ENCODE measurements at places on chromosomes 13 and 19.

DNA sequence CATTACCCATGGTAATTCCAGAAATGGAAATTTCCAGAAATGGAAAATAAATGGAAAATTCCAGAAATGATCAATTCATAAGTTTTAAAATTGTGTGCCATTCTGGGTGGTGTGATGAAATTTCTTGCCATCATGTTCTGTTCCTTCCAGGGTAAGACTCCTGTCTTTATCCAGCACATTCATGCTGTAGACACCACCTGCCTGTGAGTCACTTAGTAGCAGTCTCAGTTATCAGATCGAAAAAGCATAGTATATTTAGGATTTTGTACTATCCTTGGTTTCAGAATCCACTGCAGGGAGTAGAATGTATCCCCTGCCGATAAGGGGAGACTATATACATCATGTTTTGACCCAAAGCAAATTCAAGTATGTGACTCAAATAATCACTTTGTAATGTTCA, 26.7 kb upstream of the CSNK1A1L start:
- no peak for DNase-seq

DNA sequence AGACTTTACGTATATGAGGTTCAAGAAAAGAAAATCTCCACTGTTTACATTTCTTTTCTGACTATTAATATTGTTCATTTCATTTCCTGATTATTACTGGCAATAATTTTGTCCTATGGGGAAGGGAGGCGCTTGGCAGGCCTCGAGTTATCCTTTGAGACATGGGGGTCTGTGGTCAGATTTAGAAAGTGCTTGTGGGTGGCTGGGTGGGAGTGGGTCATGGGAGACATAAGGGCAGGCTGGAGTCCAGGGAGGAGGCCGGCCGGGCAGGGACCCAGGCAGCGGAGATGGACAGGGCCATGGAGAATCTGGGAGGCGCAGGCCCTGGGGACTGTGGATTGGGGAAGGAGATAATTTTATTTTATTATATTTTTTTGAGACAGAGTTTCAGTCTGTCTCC, 40.1 kb downstream of the LTBP4 start:
- DNase-seq = no peak

DNA sequence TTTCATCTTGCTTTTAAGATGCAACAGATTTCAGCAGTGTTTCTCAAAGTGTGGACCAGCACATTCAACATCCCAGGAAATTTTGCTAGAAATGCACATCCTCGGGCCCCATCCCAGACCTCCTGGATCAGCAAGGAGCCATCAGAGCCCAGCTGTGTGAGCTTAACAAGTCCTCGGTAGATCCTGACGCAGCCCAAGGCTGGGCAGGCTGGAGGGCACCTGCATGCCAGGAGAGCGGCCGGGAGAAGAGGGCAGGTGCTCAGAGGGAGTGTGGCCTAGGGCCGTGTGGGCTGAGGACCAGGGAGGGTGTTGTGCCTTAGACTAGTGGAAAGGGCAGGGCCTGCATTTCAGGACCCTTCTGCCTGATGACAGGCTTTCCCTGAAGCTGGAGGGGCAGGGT, 2.2 kb upstream of the MCF2L start:
- no peak for DNase-seq

DNA sequence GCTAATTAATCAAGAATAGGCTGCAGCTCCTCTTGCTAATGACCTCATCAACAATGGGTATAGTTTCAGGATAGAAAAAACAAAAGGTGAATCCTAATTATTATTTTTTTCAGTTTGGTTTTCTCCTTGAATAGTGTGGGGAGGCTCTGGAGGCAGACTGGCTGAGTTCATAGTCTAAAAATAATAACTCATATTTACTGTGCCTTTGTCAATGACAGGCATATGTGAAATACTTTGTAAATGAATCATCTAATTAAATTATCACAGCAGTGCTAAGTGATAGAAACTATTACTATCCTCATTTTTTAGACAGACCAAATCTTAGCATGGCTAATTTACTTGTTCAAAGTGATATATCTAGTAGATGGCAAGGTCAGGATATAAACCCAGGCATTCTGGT, 1261.0 kb upstream of the SLC10A2 start:
- DNase-seq = no peak

DNA sequence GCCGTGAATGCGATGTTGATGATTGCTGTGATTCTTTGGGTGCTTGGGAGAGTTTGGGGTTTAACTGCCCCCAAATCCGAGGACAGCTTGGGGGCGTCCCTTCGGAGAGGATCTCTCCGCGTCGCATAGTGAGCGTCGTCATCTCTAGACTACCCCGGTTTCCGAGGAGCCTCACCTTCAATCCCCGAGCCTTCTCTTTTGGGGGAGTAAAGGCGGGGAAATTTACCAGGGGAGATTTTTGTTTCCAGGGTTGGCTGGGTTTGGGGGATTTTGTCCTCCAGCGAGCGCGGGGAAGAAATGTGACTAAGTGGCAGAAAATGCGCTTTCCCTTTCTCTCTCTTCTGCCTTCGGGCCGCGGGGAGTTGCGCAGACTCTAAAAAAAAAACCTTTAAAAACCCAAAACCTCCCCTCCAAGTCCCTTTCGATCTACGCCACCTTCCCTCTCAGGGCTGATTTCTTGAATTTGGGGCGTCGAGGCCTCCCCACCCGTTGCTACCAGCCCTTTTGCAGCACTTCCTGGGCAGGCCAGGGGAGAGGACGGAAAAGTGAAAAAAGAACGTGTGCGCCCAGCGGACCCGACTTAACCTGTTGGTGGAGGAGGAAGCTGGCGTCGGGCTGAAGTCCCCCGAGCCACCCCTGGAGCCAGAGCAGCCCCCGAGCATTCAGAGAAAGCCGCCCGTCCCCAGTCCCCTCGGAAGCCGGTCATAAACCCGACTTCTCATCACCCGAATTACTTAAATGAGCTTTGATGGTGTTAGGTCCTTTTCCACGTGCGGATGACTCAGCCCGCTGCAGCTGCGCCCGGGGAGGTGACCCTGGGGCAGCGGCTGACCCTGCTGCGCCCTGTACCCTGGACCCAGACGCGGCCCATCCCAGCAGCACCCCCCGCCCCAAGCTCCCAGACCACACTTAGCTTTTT, 17.7 kb downstream of the NFIX start:
- DNase-seq = no peak

GRCh38 chr19:46081928-46082727, 41.3 kb upstream of the IGFL4 start:
- no peak for DNase-seq

DNA sequence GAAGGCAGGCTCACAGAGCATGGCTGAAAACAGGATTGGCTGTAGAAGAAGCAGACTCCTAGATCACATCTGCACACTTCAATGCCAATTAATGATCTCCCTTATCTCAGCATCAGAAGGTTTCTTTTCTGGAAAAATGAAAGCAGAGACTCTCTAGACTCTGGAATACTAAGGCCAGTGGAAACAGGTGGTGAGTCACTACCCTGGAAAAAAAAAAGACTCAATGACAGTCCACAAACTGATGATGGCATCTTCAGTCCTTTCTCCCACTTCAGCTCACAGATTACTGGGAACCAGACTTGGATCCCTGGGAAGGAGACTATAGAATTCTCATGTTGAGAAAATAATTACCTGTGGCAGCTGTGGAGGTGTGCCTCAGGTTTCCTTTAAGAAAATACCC, 47.5 kb upstream of the MBNL2 start:
- no peak for DNase-seq

- no peak for DNase-seq
Observed at GRCh38 chr13:114173745-114174144, 5.3 kb upstream of the CFAP97D2 start.

DNA sequence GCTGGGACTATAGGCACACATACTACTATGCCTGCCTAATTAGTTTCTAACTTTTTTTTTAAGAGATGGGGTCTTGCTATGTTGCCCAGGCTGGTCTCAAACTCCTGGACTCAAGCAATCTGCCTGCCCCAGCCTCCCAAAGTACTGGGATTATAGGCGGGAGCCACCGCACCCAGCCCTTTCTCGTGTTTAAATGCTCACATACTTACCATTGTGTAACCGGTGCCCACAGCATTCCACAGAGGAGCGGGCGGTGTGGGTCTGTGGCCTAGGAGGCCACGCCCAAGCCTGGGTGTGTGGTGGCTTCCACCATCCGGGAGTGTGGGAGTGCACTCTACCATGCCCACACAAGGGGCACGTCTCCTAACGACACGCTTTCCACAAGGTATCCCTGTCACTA, 7.7 kb downstream of the LMNB2 start:
- DNase-seq = no peak

- DNase-seq = no peak
Observed at GRCh38 chr19:56134654-56134921, 6.5 kb upstream of the ZNF444 start.

DNA sequence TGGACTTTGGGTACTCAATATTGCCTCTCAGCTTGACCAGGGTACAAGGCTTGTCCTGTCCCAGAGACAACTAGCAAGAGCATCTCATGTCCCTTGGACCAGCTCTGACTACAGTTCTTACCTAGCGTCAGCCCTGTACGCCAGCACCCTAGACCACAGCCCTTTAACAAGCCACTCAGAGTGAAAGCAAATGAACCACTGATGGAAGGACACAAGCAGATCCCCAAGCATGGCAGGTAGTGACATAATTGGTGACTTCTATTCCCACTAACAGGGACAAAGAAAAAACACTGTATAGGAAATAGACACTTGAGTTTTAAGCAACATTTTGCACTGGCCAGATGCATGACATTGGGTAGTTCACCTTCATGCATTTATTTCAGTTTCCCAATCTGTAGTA, 8.8 kb upstream of the LRCH1 start:
- no peak for DNase-seq

DNA sequence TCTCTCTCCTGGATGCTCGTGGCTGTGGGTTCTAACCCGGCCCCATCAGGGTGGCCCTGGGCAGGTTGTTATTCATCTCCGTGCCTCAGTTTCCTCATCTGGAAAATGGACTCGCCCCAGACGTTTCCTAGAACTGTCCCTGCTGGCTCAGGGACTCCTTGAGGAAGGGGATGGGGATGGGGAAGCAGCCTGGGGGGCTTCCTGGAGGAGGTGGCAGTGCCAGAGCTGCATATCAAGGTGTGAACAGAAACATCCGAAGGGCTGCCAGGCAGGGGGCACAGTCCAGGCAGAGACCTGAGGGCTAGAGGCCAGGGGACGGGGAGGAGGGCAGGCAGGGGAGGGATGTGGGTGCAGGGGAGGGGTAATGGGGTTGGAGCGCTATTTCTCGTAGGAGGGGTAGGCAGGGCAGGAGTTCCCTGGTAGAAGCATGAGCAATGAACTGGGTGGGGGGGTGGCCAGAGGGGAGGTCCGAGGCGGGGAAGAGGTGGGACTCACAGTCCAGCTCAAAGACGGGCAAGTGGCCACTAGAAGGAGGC, 3.6 kb upstream of the ELANE start:
- no peak for DNase-seq

- DNase-seq = no peak
Observed at GRCh38 chr13:100473087-100473486, 115.5 kb downstream of the GGACT start.

DNA sequence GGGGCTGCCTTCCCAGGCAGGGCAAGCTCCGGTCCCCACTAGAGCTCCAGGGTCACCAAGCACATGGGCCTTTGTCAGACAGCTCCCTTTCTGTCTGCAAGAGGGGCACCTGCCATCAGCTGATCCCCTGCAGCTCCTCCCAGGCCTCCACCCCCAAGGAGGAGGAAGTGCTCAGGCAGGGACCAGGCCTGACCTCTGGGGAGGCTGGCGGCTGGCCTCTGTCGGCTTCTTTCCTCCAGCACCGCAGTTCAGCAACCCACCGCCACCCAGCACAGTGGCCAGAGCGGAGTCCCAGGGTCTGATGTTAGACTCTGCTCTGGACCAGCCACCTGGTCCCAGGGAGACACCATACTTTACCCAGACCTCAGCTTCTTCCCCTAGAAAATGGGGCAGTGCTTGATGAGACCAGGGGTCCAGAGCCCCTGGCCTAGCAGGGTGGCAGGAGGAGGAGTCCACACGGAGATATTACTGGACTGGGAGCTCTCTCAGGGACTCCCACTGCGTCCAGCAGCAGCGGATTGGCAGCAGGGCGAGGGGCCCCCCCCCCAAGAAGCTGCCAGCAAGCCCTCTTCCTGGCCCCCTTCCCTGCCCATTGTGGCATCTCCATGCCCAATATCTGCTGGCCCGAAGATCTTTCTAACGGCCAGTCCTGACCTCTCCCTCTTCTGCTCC, 24.1 kb downstream of the NKPD1 start:
- DNase-seq = no peak

GRCh38 chr19:6047741-6048251, 62.5 kb downstream of the RFX2 start:
- DNase-seq = no peak

GRCh38 chr19:39163621-39164020, 33.1 kb upstream of the NCCRP1 start:
- no peak for DNase-seq

DNA sequence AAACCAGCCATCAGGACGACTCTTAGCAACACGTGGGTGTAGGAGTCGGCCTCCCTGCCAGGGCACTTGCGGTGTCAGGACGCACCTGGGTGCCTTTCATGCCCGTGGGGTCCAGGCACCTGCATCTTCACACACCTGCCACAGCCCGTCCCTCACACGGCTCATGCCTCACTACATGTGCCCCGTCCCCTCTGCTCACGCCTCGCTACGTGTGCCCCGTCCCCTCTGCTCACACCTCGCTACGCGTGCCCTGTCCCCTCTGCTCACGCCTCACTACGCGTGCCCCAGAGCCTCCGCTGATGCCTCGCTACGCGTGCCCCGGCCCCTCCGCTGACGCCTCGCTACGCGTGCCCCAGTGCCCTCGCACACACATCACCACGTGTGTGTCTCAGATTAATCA, 58.0 kb upstream of the F7 start:
- DNase-seq = no peak

GRCh38 chr19:24033963-24034342, 53.0 kb upstream of the ZNF254 start:
- peak; percentile 51 for DNase-seq

GRCh38 chr19:37304190-37304883, 66.6 kb upstream of the ZNF527 start:
- DNase-seq = no peak

DNA sequence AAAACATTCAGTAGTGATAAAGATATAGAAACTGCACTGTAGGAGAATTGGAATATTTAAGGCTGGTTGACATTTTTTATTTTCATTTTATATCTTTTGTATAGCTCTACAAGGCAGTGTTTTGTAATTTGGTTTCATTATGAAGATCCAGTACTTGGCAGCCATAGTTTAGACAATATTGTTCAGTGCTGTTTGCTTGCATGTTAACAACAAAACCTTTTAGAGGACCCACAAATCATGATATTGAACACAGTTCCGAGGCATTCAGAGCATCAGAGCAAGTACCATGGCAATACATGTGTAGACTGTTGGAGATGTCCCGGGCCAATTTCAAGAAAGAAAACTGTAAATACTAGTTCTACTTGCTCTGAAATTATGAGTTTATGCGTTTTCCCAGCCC, 25.6 kb upstream of the GARRE1 start:
- DNase-seq = no peak
